SK-MEL-5 (cell line): ENCODE measurements at places on chromosomes 13 and 19.

- no peak for DNase-seq
These were observed 1.3 kb downstream of the CCDC159 start for GRCh38 chr19:11347546-11348039.

- no peak for DNase-seq
These were observed 12.2 kb downstream of the TPM4 start for GRCh38 chr19:16088351-16089009.

DNA sequence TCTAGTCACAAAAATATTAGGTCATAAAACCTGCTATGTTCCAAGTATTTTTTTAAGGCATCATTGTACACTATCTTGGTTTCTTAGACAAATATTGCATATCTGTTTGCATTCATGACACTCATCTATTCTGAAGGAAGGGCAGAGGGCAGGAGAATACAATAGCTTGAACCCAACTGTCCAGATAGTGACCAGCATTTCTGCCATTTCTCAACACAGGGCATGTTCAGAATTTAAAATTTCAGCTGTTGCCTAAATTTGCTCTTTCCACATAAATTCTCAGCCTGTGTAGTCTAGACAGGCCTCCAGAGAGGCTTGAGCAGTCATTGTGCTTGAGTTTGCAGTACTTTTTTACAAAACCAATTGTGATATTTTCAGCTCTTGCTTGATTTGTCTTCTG, 119.5 kb downstream of the ZAR1L start:
- no peak for DNase-seq

- DNase-seq, result peak; percentile 44
These were observed 14.0 kb upstream of the CELF5 start for GRCh38 chr19:3210347-3211017.

DNA sequence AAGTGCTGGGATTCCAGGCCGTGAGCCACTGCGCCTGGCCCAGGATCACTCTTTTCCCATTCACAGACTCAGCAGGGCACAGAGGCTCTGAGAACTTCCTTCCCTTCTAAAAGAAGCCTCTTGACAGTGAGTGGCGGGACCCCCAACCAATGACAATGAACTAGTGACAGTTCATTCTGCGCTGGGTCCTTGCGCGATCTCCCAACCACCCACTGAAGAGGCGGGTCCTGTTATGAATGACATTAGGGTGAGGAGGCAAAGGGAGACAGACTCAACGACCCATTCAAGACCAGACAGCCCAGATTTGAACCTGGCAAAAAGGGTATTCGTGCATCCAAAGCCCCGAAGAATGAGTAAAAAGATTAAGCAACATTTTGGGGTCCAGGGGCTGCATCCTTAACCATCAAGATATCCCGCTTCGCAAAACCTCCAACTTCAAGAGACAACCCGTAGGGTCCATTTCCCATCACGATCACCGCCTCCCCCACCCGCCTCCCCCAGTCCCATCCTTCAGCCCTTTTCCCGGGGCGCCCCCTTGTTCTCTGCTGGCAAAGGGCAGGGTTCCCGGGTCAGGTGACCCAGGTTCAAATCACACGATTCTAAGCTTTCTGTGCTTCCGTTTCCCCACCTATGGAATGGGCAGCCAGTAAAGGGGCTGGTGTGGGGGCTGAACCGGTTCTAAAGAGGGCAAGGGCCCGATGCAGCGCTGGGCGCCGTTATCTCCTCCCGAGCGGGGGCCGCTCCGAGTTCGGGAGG, 719 bp downstream of the SUGP2 start:
- peak; percentile 91 for DNase-seq

- DNase-seq, result no peak
These were observed 69.3 kb upstream of the HMGB1 start for GRCh38 chr13:30535046-30535445.

- peak; percentile 8 for DNase-seq
These were observed 60.8 kb upstream of the IPO5 start for GRCh38 chr13:97892717-97893116.

GRCh38 chr19:45376045-45376724, 5.8 kb upstream of the ERCC2 start:
- DNase-seq, result peak; percentile 92

GRCh38 chr13:43905435-43906031, 25.8 kb downstream of the LACC1 start:
- DNase-seq, result peak; percentile 83

DNA sequence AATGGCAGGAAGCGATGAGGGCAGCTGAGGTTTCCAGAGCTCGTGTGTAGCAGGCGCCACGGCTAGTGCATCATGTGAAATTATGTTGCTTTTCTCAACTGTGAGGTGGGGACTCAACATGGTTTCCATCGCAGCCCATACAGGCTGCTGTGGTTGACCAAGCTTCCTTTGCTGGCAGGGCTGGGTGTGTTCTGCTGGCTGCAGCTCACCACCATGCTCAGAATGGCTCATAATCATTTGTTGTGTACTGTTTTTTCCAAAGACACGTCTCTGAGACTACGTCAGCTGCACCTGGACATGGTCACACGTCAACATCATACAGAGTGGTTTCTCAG, 16.1 kb upstream of the RASA3 start:
- DNase-seq, result no peak

- DNase-seq, result no peak
These were observed 23.2 kb downstream of the IGFL3 start for GRCh38 chr19:46101293-46101692.

DNA sequence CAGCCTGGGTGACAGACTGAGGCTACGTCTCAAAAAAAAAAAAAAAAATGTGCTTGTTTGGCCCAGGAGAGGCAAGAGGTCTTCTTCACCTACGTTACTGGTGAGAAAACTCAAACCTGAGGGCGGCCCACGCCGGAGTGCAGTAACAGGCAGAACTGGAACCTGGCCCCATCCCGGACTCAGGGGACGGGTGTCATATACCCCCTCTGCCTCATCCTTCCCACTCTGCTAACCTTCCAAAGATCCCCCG, 414 bp upstream of the ADAT3 start:
- no peak for DNase-seq

- DNase-seq, result no peak
These were observed 39.5 kb upstream of the TEX29 start for GRCh38 chr13:111280681-111281585.

DNA sequence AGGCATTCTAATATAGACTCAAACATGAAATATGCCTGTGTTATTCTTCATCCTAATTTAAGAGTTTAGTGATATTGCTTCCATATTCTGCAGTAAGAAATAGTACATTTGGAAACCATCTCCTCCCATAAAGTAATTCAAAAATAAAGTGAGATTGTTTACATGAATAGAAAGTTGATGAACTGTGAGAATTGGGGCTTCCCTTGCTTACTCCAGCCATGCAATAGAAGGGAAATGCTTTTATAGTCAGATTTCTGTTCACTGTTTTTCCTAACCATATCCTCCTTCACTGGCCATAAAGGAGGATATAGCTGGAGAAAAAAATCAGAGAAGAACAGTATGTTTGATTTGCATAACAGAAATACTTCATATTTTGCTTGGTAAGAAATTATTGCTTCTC, 7.8 kb downstream of the LRCH1 start:
- no peak for DNase-seq

DNA sequence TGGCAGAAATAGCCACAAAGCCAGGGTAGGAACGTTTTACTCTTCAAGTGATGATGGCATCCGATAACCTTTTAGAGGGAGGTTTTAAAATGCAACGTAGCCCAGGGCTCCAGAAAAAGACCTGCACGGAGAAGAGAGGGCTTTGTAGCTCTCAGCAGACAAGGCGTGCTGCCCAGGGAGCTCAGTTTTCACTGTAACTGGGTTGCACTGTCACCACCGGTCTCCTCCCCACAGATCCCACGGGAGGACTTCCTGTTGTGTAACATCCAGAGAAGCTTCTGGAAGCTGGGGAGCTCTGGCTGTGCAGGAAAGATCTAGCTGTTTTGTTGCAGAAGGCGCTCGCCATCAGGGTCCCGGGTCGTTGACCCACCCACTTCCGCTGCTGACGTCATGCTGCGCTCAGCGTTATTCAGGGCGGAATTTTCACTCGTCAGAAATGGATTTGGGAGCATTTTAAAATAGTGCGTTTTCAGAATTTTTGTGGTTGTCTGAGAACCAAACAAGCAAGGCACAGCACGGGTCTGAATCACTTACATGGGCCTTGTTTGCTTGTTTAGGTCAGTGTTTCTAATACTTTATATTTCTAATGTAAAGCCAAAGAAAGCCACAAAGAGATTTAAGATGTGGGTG, 50.8 kb downstream of the ATP11A start:
- no peak for DNase-seq

GRCh38 chr19:814152-815078, 7.3 kb downstream of the PLPPR3 start:
- DNase-seq, result no peak

DNA sequence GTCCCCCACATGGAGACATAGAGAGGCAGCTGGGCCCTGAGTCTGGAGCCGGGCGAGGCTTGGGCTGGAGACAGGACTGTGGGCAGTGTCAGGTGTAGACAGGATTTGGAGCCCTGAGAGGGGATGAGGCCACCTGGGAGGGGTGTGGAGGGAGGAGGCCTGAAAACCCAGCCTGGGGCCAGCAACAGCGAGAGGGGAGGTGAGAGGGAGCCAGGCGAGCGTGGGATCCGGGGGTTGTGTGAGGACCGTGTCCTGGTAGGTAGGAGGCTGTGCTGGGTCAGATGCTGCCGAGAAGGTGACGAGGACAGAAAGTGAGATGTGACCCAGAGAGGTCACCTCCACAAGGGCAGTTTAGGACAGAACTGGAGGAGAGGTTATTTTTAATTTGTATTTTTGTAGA, 7.4 kb downstream of the MPND start:
- no peak for DNase-seq

- no peak for DNase-seq
These were observed 192.2 kb upstream of the TSHZ3 start for GRCh38 chr19:31541396-31541795.

GRCh38 chr13:62033934-62034333, 618.3 kb upstream of the PCDH20 start:
- no peak for DNase-seq

- DNase-seq, result peak; percentile 22
These were observed 3.0 kb downstream of the PRKD2 start for GRCh38 chr19:46713781-46714443.

DNA sequence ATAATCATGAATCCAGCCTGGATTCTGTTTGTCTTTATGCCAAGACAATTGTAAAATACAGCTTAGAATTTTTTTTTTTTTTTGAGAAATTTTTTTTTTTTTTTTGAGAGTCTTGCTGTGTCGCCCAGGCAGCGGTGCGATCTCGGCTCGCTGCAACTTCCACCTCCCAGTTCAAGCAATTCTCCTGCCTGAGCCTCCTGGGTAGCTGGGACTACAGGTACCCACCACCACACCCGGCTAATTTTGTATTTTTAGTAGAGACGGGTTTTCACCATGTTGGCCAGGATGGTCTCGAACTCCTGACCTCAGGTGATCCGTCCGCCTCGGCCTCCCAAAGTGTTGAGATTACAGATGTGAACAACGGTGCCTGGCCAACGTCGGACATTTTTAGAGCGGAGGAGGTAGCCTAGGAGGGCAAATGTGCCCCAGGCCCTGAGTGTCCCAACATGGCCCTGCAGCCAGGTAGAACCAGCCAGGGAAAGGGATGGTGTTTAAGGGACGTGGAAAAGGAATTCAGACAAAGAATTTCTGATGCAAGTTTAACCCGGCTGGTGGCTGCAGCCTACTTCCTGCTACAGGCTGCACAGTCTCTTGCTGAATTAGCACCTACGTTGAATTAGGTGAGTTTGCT, 89.8 kb downstream of the GNG7 start:
- DNase-seq, result no peak

- no peak for DNase-seq
These were observed 105.3 kb downstream of the RGCC start for GRCh38 chr13:41562541-41563178.

DNA sequence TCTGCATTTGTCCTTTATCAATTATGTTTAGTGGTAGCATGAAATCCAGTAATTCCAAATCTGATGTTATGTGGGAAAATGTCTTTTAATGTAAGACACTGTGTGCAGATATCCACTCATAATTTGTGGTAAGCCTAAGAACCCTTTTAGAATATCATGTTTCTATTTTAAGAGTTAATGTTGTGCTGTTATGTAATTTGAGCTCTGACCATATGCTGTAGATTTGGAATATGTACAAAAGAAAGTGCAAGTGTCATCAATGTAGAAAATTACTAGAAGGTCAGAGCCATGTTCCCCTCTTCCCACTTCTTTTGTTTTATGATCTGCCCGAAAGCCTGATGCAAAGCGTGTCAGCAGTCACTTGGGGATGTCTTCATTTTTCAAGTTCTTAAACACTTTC, 44.5 kb downstream of the SCEL start:
- no peak for DNase-seq

GRCh38 chr19:843180-843835, 2.5 kb downstream of the PRTN3 start:
- DNase-seq, result no peak

GRCh38 chr13:45238945-45239795, 38.3 kb upstream of the KCTD4 start:
- no peak for DNase-seq

DNA sequence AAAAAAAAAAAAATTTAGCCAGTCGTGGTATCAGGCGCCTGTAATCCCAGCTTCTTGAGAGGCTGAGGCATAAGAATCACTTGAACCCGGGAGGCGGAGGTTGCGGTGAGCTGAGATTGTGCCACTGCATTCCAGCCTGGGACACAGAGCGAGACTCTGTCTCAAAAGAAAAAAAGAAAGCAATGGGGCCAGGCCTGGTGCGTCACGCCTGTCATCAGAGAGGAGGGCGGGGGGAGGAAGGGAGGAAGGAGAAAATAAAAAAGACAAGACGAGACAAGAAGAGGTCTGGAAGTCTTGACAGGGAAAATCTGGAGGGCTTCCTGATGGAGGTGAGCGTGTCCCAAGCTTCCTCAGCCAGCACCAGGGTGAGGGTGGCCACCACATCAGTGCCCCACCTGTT, 54.9 kb upstream of the PTPRS start:
- DNase-seq, result peak; percentile 11

GRCh38 chr19:41205995-41206394, 13.0 kb downstream of the CYP2S1 start:
- no peak for DNase-seq

GRCh38 chr19:5289060-5289990, 51.3 kb downstream of the PTPRS start:
- DNase-seq, result peak; percentile 30

DNA sequence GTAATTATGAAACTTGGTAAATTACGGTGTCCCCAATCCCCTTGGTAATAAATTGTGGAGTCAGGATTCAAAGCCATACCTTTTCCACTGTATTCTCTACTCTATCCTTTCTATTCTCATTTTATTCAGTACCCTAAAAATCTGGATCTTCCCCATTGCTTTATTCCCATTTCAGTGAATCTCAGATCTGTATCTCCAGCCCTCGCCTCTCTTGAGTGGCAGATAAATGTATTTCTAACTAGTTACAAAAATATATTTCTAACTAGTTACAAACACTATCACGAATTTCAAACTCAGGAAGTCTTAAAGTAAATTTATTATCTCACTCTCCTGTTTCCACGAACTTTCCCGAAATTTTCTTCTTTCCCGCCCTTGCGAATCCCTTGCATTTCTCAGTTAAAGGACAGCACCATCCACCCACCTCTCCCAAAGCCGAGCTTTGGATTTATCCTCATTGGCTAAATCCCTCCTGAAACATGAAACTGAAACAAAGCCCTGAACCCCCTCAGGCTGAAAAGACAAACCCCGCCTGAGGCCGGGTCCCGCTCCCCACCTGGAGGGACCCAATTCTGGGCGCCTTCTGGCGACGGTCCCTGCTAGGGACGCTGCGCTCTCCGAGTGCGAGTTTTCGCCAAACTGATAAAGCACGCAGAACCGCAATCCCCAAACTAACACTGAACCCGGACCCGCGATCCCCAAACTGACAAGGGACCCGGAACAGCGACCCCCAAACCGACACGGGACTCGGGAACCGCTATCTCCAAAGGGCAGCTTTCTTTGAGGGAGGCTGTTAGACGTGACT, 164.3 kb upstream of the PABPC3 start:
- no peak for DNase-seq

- DNase-seq, result peak; percentile 6
These were observed 606.7 kb upstream of the KLHL1 start for GRCh38 chr13:70714993-70715392.
